Right renal pelvis (tissue), 4 donors: ENCODE measurements at places on chromosomes 1 and 21. TPM values are rescaled to one million over a fixed set of nuclear protein-coding genes. Genes with fewer than 3 reads are reported as not detected.

DNA sequence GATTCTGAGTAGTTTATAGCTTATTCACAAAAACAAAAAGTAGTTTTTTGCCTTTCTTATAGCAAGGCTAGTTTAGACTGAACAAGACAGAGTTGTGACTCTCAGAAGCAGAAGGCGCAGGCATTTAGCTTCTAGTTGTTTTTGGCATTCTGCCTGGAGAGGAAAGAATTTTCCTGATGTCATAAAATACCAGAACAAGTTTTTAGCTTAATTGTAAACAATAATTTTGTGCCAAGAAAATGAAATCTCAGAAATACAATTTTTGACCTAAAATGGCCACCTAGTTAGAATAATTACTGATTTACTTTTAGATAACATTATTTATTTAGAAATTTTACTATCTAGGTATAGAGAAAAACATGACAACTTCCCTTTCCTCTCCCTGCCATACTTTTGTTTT, 1.0 kb downstream of the DNAJB4 start:
- peak; percentile 80 for DNase-seq

The C1orf141 gene
- polyA plus RNA-seq = not detected

DNA sequence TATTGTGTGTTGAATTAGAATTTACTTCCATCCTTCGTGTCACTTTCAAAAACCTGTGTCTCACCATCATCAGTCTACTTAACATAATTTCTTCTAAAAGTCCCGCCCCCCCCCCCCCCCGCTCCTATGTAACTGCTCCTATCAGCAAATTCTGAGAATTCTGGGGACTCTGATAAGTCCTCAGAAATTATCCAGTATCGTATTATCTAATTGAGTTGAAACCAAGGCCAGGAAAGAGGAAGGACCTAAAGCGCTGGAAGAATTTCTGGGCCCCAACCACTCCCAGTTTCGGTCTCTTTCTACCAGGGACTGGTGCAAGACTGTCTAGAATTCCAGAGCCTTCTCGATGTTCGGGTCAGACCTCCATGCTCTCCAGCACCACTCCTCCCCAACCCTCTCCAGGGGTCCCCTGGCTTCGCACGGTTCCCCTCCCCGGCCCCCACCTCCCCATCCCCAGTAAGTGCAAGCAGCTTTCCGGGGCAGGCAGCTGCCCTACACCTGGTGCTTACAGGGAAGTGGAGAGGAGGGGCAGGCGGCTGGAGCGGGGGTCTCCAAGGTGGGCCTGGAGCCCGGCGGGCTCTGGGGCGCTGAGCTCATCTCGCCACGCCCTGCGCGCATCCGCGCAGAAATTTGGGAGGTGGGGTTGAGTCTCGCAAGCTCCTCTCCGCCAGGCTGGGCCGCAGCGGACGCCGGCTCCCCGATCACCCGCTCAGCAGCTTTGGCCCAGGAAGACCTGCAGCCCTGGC, 16.0 kb upstream of the ZNF496 start:
- no peak for DNase-seq

- DNase-seq = no peak
Observed at GRCh38 chr1:3359351-3359750, 95.1 kb upstream of the ARHGEF16 start.

DNA sequence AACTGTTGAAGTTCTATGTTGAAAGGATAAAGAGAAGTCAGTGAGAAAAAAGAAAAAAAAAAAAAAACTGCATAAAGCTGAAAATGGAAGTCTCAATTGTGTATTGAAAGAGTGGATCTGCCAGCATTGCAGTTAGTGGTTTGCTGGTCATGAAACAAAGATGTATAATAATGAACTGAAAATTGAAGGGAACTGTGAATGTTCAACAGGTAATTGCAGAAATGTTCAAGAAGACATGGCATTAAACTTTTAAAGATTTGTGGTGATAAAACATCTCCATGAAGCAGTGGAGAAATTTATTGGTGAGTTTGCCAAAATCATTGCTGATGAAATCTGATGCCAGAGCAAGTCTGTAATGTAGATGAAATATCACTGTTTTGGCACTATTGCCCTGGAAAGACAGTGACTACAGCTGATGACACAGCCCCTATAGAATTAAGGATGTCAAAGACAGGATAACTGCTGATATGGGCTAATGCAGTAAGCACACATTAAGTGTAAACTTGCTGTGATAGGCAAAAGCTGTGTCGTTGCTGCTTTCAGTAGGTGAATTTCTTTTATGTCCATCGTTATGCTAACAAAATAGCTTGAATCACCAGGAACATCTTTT, 71.0 kb downstream of the RD3 start:
- DNase-seq = no peak

- peak; percentile 54 for DNase-seq
Observed at GRCh38 chr21:33848249-33848953, 67.2 kb downstream of the ATP5PO start.

DNA sequence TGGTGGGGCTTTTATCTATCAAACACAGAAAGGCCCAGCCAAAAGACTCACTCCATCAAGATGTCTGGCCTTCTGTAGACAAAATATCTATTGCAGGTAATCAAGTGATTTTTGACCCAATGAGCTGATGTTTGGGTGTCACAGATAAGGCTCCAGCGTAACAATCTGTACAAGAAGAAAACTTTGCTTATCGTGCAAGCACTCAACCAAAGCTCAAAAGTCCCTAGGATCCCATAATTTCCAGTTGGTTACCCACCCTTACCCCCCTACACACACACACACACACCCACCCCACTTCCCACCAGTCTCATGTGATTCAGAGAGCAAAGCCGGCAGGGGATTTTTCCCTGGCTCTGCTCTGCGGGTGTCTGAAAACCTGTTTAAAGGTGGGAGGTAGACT, 5.8 kb downstream of the ITPKB start:
- no peak for DNase-seq

- DNase-seq = no peak
Observed at GRCh38 chr1:195185321-195185720, 1422.9 kb downstream of the KCNT2 start.
